NCI-H1436 (cell line): ENCODE measurements at places on chromosomes 3 and 15.

GRCh38 chr3:186772281-186772694 lies 11.1 kb upstream of the EIF4A2 start:
- no peak for DNase-seq

DNA sequence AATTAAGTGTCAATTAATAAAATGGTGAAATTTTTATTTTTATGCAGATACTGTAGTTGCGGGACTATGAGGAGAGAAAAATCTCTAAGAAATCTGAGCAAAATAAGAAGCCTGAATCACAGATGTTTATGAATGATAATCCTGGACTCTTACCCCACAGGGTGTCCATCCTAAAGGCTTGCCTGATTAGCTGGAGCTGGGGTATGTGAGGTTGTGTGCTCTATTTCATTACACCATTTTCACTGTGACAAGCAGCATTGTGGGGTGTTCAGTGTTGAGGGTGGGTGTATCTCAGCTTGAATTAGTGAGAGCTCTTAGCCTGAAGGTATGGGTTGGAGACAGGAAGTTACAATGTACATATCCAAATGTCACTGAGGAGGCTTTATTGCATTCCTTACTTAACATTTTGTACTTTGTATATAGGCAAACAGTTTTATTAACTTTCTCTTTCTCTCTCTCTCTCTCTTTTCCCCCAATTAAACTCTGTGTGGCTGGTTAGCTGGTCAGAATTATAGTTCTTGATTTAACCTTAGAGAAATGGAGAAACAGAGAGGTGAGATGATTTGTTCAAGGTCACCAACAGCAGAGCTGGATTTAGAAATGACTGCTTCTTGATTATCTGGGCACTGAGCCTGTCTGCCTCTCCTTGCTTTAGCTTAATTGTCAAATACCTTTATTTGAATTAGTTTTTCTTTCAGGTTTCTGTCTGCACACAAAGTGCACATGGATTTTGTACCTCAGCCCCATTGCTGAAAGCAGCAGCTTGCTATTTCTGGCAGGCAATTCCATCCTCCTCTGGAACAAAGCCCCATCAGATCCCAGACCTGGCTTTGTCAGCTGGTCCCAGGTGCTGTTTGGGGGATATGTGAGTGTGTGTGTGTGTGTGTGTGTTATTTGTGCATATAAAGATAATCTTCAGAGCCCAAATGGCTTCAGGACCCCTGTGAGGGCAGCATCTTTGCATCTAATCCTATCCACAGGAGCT lies 35.8 kb downstream of the GJD2 start:
- DNase-seq, result no peak

DNA sequence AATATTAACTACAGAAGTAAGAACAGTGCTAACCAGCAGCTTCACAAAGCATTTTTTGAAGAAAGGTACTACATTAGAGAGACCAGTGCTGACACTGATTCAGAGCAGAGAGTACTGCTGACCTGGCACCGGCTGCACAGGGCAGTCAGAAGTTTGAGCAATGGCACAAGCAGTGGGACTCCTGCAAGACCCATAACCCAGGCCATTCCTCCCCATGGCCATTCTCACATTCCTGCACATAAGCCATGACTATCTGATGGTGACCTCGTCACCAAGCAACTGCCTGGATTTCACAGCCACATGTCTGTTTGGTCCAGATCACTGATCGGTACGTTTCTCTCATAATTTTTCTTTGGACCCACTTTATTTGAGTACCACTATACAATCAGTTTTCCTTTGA lies 88.7 kb downstream of the GPR156 start:
- no peak for DNase-seq

DNA sequence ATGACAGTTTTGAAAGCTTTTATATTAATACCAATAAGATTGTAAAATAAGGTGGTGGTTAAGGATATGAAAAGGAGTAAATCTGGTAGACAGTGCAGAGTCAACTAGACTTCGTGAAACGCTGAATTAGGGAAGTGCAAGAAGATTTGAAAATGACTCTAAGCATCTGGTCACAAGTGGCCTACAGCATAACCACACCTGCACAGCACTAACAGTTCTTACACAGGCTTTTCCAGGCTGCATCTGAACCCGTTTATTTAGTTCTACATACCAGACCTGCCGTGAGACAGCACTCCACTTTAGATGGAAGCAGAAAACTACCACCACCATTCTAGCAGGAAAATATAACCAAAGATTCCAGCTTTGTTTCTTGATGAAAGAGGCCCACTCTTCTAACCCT lies 1.9 kb downstream of the DMXL2 start:
- DNase-seq, result no peak

DNA sequence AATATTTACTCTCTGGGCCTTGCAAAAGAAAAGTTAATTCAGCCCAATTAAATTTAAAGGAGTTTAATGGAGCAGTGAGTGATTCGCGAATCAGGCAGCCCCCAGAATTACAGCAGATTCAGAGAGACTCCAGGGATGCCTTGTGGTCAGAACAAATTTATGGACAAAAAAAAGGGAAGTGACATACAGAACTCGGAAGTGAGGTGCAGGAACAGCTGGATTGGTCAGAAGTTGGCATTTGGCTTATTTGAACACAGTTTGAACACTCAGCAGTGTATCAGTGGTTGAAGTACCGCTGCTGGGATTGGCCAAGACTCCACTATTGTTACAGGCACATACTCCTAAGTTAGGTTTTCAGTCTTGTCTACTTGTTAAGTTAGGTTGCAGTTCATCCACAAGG lies 145.0 kb upstream of the GAP43 start:
- DNase-seq, result no peak

- no peak for DNase-seq
Measured at GRCh38 chr15:38819387-38819950, 254.9 kb upstream of the RASGRP1 start.

DNA sequence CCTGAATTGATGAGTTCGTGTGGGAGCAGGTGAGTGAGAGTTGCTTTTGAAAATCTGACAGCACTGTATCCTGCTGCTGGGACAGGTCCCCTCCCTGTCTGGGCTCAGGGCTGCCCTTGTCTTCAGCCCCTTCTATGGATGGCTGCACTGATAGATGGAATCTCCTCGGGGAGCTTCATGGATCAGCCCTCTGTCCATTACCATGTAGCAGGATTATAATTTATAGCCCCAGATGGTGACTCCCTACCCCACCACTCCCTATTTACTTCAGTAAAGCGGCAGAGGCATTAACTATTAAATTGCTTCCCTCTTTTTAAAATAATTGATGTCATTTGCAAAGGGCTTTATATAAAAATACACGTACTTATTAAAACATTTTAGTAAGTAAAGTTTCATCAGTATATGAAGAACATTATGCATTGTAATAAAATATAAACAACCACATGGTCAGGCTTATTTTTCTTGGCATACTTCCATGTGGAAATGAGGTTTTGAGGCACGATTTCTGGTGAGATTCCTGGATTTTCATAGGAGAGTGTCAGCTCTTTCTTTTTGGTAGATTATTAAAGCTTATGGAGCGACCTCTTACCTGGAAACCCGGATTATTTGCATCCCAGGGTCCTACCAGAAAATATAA lies 38.5 kb downstream of the MAP3K13 start:
- no peak for DNase-seq

DNA sequence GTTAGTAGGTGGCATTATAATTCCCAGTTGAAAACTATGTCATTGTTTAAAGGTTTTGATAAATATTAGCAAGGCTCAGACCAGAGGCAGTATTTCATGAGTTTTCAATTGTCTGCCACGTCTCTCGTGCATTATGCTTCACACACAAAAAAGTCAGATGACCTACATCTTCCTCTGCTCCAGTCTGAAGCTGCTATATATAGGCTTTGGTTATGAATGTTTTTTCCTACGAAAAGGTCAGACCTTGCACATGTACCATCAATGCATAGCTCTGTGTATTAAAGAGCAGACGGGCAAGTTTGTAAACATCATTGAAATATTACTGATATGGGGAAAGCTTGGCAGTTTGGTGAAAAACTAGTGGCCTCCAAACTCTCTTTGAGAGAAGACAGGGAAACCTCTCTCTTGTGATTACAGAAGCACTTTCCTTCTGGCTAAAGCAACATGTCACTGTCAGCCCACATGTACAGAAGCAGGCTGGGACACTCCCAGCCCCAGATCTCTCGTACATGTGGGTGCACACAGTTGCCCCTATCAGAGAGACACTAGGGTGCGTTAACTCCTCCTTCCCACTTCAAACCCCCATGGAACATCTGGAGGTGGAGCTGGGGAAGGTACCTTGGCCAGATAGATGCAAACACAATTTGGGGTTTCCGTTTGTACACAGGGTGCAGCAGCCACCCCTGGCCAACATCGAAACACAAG lies 184.0 kb upstream of the BCL6 start:
- no peak for DNase-seq

GRCh38 chr3:38253704-38254103 lies 11.9 kb upstream of the SLC22A13 start:
- DNase-seq, result no peak

DNA sequence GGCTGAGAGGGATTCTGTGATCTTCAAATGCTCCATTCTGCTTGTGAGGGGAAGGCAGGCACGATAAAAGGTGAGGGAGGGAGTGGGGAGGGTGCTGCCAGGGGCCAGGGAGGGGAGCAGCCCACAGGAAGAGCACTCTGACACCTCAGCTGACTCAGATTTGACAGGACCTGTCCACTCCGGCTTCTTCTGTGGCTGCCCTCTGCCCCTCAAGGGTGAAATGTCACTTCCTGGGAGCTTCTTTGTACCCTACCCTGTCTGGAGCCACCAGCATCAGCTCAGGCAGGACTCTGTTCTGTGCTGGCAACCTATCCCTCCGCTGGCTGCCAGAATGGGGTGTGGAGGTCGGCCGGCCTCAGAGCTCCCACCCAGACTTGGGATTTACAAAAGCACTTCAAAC lies 114.0 kb upstream of the HACD2 start:
- DNase-seq, result no peak

DNA sequence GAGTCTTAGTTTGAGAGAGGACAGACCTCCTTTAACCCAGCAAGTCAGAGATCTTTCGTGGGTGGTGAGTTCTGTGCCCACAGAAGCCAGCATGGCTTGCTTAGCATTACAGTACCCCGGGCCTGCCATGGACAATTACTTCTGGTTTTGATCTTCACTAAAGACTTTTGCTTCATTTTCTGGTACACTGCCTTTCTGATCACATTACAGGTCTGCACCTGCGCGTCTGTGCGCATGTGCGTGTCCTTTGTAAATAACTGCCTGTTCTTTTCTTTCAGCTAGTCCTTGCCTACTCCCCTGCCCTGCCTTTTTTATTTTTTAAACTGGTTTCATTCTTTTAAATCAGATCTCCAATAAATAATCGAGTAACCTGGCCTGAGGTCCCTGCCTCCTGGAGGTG lies 57.1 kb upstream of the CMTM8 start:
- DNase-seq, result no peak

DNA sequence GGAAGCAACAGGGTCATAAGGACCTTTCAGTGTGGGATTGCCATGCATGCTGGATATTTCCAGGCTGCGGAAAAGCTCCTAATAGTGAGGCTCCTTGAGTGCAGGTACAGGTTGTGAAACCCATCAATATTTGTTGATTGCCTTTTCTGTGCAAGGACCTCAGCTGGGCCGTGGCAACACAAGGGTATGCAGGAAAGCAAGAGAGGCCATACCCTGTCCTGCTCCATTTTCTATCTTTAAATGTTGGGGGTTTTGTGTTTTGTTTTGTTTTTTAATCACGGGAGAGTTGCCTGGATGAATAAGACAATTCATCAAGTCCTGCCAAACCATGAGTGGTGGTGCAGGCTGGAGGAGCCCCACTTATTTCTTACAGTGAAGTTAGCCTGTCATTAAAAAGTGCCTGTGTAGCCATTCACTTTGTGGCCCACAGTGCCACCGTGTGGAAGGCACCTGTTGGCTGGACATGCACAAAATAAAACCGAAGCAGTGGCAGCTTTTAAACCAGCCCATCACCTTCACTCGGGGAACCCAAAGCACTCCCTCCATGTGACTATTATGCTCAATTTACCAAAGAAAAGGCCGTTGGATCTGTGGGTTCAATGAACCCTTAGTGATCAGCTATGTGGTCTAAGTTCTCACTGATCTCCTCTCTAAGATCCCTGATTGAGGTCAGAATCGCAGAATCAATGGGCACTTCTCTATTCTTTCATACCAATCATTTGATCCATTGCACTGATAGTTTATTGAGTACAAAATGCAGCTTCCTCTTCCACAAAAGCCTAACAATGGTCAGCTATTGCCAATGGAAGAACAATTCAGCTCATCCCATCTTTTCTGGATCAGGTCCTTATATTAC lies 42.2 kb downstream of the CLDN18 start:
- DNase-seq, result no peak

DNA sequence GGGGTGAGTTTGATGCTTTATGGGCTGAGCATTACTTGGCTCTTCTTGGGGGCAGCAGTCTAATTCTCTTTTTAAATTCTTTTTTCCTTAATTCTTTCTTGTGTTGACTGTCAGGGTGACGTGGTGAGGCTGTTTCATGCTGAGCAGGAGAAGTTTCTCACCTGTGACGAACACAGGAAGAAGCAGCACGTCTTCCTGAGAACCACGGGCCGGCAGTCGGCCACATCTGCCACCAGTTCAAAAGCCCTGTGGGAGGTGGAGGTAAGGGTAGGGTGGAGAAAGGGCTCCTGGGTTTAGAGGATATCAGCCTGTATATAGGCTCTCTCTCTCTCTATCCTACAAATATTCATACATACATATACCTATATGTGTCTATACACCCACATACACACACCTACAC lies 152.3 kb downstream of the ITPR1 start:
- DNase-seq, result no peak

DNA sequence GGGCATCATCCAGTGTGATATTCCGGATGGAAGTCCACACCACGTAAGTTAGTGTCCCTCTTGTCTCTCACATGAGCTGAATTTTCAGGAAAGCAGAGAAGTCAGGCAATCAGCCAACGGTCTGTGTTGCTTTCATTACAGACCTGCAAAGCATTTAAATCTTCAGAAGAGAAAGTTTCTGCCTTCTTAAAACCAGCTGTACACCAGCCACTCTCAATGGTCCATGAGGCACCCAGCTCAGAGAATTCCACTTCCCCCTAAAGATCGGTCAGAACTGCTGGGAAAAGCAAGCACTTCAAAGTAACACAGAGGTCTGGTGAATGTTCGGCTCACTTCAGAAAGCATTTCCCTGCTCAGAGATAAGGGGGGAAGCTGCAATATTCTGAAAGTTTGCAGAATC lies 903.7 kb downstream of the EPHA3 start:
- DNase-seq, result no peak

DNA sequence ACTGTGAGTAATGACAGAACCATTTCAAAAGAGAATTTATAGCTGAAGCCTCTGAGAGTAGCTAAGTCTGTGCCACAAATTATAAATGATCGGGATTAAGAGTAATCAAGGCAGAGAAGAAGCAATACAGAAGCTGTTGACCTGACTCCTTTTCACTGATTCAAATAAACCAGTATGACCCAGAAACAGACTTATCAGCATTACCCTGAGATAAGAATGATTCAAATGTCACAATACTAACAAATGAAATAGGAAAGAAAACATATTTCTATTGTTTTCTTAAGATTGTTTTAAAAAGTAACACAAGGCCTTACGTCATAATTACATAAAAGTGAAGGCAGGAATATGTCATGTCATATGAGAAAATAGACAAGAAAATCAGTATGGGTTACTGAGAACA lies 1534.6 kb downstream of the SI start:
- no peak for DNase-seq

- no peak for DNase-seq
Measured at GRCh38 chr3:81989758-81990157, 228.3 kb upstream of the GBE1 start.
